RPMI7951 (cell line): ENCODE measurements at places on chromosomes 7 and 10.

DNA sequence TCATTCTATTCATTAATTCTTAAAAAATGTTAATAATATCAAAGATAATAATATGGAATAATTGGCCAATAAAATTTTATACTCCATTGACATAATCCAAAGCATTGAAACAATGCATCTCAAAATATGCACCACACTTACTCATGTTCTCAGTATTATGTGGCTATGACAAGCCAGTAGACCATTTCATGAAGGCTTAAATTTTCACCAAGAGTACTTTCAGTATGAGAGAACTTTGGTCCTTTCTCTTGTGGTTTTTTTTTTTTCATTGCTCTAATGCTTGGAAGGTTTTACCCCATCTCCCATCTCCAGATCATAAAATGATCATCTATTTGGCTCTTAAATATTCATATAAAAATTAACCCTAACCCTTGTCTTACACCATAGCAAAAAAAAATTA is 45.5 kb upstream of the TMEM140 start:
- DNase-seq: no peak

- peak; percentile 7 for DNase-seq
Observed at GRCh38 chr7:23783115-23783514, 73.1 kb downstream of the STK31 start.

DNA sequence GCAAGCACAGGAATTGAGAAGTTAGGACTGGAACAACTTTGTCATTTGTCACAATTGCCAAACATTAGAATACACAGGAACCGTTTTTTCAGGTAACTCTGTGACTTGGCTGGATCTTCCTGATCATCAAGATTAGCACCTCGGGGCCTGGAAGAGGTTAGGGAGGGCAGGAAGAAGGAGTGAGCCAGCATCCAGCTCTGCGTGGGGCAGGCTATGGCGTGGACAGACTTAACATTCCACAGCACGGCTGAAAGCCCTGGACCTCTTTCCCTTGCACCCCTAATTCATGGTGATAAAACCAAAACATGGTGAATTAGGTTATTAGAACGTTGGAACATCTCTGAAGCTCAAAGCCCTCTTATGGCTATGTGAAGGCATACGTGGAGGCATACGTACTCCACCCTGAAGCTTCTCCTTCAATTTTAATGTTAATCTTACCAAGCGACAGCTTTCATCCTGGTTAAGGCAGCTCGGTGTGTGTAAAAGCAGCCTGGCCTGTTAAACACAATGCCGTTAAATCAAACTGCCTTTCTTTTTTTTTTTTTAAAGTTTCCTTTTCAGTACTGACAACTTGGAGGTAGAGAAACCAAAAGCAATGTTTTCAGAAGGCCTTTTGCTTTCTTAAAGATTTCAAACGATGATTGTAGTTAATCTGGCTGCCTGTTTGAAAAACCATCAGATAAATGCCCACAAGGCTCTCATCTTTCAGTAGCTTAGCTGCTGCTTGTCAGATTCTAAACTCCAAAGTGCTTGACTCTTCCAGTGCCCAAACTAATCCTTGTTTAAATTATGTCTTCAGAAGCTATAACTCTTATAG is 4.5 kb downstream of the GRK5 start:
- DNase-seq: no peak

DNA sequence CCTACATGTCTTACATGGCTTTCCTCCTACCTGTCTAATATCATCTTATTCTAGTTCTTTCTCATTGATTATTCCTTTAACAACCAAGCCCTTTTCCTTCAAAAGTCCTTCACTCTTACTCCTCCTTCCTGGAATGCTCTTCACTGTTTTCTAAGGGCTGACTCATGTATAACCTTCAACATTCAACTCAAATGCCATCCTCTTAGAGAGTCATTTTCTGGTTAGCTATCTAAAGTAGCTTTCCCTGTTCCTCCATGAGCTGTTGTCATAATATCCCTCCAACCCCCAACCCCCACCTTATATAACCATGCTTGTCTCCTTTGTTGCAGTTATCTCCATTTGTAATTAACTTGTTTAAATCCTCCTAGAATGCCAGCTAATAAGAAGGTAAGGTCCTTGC is 286.8 kb downstream of the ADK start:
- DNase-seq: peak; percentile 35

GRCh38 chr7:79774150-79774549 is 320.7 kb upstream of the MAGI2 start:
- DNase-seq: no peak

DNA sequence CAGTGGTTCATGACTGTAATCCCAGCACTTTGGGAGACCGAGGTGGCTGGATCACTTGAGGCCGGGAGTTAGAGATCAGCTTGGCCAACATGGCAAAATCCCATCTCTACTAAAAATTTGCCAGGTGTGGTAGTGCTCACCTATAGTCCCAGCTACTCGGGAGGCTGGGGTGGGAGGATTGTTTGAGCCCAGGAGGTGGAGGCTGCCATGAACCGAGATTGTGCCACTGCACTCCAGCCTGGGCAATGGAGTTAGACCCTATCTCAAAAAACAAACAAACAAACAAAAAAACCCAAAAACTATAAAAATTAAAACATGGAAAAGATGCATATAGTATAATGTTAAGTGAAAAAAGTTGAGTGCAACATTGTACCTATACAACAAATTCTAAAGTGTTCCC is 81.4 kb downstream of the AKR1D1 start:
- DNase-seq: no peak

DNA sequence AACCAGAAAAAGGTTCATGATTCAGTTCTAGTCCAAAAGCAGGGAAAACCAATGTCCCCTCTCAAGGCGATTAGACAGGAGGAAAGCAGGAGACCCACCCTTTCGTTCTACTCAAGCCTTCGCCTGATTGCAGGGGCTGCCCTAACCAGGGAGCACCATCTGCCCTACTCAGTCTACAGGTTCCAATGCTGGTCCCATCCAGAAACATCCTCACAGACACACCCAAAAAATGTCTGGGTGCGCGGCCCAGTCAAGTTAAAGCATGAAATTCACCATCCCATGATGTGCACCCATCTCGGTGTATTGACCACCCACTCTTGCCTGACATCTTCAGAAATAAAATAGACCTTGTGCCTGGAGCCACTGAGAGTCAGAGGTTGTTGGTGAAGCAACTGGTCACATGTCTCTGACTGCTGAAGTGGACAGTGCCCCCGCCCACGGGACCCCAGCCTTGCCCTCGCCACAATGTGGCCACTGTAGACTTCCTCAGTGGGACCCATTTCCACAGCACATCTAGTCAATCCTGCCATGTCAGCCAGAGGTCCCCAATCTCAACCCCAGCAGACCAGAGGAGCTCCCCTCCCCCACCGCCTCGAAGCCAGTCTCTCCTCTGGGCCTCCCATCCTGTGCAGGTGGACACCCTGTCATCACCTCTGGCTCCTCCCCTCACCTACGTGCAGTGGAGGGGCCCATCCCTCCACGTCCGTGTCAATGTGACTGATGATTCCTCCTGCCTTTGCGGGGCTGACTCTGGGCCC is 116.3 kb upstream of the PPP2R2D start:
- no peak for DNase-seq

DNA sequence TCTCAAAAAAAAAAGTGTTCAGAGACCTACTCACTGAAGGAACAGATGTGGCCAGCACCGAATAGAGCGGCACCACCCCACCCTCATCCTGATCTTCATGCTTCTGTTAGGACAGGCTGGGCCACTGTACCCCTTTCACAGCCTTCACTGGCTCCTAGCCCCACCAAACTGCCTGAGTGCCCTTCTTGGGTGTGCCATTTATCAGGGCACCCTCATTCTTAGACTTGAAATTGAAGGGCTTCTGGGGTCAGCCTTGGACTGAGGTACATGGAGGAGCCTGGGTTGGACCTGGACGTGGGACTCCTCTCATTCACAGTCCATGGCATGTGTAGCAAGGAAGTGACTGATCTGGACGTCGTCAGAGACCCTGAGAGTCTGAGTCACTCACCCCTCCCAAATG is 190.3 kb downstream of the COBL start:
- no peak for DNase-seq

DNA sequence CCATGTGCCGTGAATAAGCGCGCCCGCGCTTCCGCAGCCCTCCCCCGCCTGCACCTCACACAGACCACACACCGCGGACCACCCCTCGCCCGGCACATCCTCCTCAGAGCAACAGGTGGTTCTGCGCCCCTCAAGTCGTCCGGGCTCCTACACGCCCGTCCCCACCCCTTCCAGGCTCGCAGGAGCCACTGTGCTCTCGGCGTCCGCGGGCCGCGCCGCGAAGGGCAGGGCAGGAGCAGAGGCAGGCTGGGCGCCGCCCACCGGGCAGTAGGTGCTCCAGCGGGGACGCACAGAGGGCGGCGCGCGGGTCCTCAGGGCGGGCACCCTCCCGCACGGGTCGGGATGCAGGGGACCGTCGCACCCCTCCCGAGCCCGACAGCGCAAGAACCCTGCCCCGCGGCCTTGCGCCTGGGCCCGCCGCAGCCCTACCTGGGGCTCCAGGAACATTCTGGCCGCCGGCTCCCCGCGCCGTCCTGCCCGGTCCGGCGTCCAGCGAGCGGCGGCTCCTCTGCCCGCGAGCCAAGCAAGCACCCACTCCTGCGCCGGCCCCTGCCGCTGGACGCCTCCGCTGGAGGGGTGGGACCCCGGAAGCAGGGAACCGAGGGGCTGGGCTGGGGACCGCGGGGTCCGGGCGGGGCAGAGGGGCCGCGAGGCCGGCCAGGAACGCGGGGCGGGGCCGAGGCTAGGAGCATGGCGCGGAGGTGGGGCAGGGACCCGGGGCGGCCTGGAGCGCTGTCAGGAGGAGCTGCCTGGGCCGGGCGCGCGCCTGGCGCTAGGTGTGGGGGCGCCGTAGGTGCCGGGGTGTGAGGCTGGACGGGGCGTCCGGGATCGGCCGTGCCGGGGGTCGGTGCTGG is 37.4 kb downstream of the RASGEF1A start:
- no peak for DNase-seq

DNA sequence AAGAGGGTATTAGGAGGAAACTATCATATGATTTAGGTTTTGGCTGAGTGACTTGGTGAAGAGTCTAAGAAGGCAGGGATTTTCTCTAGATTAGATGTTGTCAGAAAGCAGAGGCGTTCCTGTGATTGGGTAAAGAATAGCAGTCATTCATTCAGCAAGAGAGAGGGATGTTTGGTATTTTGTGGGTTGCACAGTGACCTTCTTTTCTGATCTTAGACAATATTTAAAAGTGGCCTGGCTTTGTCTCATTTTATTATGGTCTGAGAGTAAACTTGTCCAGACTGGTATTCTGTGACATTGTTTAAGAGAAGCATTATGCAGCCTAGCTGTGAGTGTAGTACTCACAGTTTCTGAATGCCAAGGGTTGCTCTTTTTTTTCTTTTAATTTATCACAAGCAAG is 18.5 kb downstream of the HYAL4 start:
- DNase-seq: no peak

DNA sequence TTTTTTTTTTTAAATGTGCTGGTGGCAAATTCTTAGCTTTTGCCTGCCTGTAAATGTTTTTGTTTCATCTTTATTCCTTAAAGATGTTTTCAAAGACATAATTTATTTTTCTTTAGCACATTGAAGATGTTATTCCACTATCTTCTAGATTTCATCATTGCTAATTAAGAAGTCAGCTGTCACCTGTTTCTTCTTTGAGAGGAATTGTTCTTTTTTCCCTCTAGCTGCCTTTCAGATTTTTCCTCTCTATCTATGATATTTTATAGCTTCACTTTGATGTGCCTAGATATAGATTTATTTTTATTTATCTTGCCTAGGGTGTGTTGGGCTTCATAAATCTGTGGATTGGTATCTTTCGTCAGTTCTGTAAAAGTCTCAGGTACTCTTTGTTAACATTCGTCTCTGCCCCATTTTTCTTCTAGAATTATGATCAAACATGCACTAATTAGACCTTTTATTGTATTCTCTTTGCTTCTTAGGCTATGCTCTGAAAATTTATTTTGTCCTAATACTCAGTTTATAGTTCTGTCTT is 50.0 kb upstream of the GATA3 start:
- no peak for DNase-seq

GRCh38 chr10:113340282-113340681 is 212.6 kb upstream of the HABP2 start:
- no peak for DNase-seq

DNA sequence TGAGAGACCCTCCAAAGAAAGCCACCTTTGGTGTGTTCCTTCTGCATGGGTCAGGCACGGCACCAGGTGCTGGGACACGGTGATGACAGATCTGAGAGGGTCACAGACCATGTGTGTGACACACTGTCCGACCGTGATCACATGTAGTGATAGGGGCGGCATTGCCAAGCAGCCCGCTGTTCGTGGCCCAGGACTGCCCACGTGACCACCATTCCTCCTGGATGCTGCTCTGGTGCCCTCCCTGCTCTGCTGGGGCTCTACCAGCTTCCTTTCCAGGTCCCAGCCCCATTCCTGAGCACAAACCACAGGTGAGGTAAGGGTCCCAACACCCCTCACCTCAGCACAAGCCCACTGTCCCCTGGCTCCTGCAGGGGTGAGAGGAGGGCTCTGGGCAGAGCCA is 10.1 kb upstream of the SLC18A3 start:
- DNase-seq: no peak

GRCh38 chr7:16350634-16351033 is 70.7 kb downstream of the CRPPA start:
- DNase-seq: no peak

DNA sequence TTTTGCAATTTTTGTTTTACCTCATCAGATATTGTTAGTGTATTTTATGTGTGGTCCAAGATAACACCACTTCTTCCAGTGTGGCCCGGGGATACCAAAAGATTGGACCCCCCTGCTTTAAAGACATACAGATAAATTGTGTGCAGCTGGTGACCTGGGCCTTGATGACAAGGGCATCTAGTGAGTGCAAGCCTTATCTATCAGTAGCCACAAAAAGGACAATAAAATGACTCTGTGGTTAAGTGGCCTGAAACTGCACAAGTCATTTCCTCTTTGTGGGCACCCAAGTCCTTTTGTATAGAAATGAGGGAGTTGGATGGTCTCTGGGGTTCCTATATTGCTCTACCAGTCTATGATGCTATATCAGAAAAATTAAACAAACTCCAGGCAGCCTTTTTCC is 98.1 kb downstream of the PARD3 start:
- DNase-seq: peak; percentile 74

DNA sequence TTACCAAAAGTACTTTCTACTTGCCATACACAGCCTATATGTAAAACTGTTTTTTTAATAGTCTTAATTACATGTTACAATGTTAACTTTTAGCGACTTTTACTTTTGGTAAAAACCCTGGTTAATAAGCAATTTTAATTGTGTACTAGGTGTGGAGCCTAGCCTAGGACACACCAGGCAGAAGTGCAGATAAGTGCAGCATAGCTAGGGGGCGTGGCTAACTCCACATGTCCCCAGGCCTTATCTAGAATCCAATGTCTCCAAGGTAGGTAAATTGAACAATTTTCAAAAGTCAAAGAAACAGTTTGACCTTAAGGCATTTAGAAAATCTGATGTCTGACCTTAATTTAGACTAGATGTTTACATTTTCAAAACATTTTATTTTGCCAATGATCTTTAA is 858.7 kb downstream of the CCSER2 start:
- no peak for DNase-seq

DNA sequence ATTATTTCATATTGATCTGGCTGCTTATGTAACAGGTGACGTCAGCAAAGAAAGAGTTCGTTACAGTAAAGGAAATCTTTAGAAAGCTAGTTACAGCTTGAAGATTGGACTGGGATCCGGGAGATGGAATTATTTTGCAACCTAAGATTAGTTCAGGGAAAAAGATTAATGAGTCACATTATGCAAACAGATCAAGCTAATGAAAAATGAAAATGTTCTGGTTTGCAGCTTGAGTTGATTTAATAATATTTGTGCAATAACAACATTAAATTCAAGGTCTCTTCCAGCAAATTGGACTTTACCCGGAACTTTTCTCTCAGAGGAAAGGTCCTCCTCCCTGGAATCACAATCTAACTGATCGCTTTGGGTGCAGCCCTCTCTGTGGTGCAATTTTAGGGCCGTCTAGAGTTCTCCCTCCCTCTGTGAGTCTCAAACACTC is 119.5 kb downstream of the OTUD1 start:
- peak; percentile 8 for DNase-seq
